ENCODE measurements at places on chromosomes 16 and 17. TPM values are rescaled to one million over a fixed set of nuclear protein-coding genes. Genes with fewer than 3 reads are reported as not detected.

- no peak for DNase-seq
Measured at GRCh38 chr17:50165867-50166517, at the start of gene SGCA. SGCA (plus strand) TSS chr17:50166005; CDS start chr17:50166041, 36 bp downstream.

- DNase-seq, result no peak
Measured at GRCh38 chr17:58370309-58370708, 18.3 kb upstream of the SUPT4H1 start.

- no peak for DNase-seq
Measured at GRCh38 chr16:57084996-57085395, 7.4 kb upstream of the CPNE2 start.

- peak; percentile 84 for DNase-seq
Measured at GRCh38 chr17:6244796-6245195, 174.6 kb downstream of the WSCD1 start.

DNA sequence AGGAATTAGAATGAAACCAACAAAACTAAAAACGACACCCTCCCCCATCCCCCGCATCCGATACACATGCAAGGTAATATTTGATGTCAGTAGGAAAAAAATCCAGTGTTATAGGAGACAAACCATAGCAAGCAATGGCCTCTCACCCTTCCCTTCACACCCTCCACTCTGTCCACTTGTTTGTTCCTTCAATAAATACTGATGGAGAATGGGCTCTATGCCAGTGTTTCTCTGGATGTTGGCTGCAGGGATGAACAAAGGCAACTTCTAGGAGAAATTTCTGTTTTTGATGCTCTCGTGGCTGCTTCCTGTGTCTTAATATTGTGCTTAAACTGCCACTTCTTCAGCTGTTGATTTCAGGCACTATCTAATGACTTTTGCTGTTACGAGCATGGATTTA is 98.8 kb downstream of the WWOX start:
- no peak for DNase-seq

- DNase-seq, result no peak
Measured at GRCh38 chr16:47463771-47464624, 2.9 kb downstream of the PHKB start.

Gene C1QTNF1
- total RNA-seq, result 115 TPM

Gene NPIPA1
- 69.6 TPM for total RNA-seq
